ENCODE measurements at places on chromosomes 6 and 20.

DNA sequence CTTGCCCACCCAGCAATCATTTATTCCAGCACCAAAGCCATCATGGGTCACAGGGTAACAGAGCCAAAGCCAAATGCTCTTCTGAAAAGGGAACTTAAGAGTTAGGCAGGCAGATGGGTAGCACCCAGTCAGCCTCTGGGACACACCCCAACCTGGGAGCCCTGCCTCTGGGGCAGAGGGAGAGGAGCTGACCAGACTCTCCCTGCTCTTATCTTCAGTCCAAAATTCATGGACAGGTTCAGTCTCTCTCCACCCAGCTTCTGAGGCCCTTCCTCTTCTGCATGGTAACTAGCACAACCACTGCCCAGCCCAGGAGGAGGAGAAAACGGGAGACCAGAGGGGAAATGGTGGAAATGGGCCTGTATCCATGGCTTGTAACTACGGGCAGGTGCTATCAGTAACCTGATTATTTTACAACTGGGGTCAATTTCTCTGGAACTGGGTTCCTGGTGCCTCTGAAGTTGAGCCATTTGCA is 105.4 kb downstream of the NOL4L start:
- no peak for DNase-seq

DNA sequence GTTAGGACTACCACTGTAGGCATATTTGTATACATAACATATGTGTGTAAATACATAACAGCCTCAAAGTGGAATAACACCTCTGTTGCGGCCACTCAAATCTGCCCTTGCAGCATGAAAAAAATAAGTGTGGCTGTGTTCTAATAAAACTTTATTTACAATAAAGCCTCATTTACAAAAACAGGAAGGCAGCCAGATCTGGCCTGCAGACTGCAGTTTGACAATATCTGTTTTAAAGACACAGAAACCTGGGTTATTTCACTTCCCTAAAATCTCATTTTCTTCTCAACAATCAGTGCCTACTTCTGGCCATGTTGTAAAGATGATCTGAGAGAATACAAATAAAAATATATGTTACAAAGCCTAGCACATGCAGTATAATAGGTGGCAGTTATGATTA is 53.9 kb upstream of the SCML4 start:
- DNase-seq: no peak

- DNase-seq: no peak
Observed at GRCh38 chr20:17863209-17863576, 105.4 kb downstream of the SNX5 start.

DNA sequence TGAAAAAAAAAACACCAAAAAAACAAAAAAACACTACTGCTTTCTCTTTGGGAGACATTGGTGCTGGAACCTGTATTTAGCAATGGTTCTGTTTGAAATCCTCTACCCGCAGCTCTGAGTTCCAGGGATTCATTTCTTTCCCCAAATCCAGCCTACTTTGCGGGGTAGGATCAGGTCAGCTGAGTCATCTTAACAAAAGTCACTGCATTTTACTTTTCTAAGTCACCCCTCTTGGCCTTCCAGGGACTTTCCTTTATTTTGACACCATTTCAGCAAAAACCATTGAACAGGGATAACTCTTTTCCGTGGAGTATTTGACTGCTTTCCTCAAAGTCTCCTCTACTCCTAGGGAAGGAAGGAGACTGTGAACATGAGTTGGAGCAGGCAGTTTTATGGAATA is 837.6 kb downstream of the MAFB start:
- DNase-seq: no peak

GRCh38 chr20:62504323-62504722 is 28.5 kb upstream of the GATA5 start:
- DNase-seq: no peak

DNA sequence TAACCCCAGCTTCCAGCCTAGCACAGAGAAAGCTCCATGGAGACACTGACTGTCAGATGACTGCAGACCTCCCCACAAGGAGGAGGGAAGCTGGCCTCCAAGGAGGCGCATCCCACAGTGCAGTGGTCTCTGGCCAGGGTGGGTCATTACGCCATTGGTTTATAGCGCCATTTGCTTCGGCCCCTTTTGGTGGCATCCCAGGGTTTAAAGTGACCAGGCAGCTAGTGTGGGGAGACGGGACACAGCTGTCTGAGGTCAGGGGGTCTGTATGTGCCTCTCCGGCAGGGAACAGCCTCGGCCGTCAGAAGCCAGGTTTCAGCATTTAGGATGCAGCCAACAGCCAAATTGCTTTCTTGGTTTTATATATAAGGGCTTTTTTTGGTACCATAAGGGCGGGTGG is 15.8 kb upstream of the PMEPA1 start:
- DNase-seq: no peak

- DNase-seq: no peak
Observed at GRCh38 chr20:49091762-49092161, 45.6 kb downstream of the CSE1L start.

- DNase-seq: no peak
Observed at GRCh38 chr6:141483598-141484061, 649.1 kb upstream of the GJE1 start.

DNA sequence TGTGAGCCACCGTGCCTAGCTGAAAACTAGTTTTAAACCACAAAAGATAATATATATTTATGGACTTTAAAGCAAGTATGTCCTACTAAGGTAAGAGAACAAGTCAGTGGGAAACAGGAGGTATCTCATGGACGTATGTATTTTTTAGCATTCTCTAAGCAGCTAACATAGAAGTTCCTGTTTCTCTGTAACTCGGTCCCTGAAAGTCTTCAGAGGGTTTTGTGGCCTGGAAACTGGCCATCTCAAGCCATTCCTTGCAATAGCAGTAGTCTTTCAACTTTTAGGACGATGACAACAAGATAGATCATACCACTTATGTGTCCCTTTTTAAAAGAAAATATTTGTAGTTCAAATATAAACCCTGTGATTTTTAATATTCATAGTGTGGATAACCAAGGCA is 95.6 kb upstream of the RALGAPA2 start:
- no peak for DNase-seq

GRCh38 chr20:51009303-51010042 is 13.4 kb downstream of the KCNG1 start:
- no peak for DNase-seq

GRCh38 chr6:114227944-114228468 is 114.8 kb downstream of the HS3ST5 start:
- DNase-seq: no peak

DNA sequence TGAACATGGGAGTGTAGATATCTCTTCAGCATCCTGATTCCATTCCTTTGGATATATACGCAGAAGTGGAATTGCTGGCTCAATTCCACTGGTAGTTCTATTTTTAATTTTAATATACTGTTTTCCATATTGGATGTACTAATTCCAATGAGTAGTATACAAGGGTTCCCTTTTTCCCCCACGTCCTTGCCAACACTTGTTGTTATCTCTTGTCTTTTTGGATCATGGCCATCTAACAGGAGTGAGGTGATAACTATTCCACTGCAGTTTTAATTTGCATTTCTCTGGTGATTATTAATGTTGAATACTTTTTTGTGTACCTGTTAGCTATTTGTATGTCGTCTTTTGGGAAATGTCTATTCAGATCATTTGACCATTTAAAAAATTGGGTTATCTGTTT is 91.5 kb downstream of the ZFAND3 start:
- no peak for DNase-seq

GRCh38 chr6:31586599-31587281 is 663 bp downstream of the LST1 start:
- no peak for DNase-seq

DNA sequence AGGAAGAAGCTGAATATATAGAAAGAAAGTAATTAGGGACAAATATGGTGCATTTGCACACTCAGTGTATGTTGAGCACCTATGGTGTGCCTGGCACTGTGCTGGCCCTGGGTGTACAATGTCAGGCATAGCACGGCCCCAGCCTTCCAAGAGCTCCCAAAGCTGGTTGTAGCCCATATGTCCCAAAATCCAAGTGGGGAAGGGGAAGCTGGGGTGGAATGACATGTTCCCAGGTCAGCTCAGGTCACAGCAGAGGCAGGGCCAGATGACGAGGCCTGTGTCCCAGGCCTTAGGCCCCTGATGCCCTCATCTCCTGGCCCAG is 170.0 kb downstream of the VEGFA start:
- no peak for DNase-seq

DNA sequence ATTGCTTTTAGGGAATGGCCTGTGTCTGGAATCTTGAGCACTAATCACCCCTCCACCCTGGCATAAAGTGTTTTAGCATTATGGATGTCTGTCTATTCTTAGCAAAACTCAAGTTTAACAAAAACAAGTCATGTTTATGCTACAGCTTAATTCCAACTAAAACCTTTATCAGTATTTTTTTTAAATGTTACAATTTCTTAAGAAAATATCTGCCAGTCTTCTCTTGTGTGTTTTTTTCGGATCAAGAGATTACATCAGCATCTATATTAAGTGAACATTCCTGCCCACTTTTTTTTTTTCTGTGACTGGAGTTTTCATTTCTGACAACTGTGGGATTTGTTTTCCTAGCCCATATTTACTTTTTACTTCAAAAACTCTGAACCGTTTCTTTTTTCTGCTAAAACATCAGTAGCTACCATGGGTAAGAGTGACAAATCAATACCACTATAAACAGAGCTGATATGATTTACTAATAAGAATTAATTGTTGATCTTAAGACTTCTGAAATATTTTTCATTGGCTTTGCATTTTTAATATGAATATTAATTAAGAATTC is 94.3 kb downstream of the EDN1 start:
- no peak for DNase-seq
